ENCODE measurements at places on chromosomes 1 and 21. TPM values are rescaled to one million over a fixed set of nuclear protein-coding genes. Genes with fewer than 3 reads are reported as not detected.
A peak's percentile ranks its signal among the peaks of the same experiment; 100 is the strongest.

KIF17 gene
- total RNA-seq: not detected

HPDL gene
- 2.3 TPM for total RNA-seq

AMY1B gene
- not detected for total RNA-seq

SLC6A9 gene
- total RNA-seq: 8.9 TPM

BGLAP gene
- 17.7 TPM for total RNA-seq

LTN1 gene
- 20.6 TPM for total RNA-seq

BATF3 gene
- 0.88 TPM for total RNA-seq

ALG14 gene
- total RNA-seq: 9.5 TPM

NES gene
- 39.1 TPM for total RNA-seq

LCE3E gene
- total RNA-seq: not detected

- DNase-seq: no peak
These were observed 6.8 kb downstream of the CYP4X1 start for GRCh38 chr1:47030170-47030805.

- peak; percentile 46 for DNase-seq
These were observed 859 bp upstream of the LRRC8B start for GRCh38 chr1:89523572-89524368.

GRCh38 chr1:116259663-116260062 is 113.4 kb upstream of the ATP1A1 start:
- no peak for DNase-seq

GRCh38 chr1:235045034-235045690 is 83.5 kb downstream of the TOMM20 start:
- no peak for DNase-seq

DNA sequence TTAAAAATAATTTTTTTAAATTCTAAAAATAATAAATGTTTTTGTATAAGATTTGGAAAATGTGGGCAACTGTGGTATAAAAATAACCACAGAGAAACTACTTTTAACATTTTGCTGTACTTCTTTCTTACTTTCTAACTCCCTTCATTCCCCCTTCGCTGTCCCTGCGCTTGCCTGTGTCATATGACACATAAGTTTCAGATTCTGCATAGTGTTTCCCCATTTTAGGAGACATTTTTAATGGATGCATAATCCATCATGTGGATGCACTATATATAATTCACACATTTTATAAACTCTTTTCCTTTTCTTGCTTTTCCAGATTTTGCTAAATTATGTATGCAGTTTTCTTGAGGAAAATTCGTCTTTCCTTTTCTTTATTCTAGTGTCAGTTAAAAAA is 16.3 kb downstream of the ATG4C start:
- no peak for DNase-seq

DNA sequence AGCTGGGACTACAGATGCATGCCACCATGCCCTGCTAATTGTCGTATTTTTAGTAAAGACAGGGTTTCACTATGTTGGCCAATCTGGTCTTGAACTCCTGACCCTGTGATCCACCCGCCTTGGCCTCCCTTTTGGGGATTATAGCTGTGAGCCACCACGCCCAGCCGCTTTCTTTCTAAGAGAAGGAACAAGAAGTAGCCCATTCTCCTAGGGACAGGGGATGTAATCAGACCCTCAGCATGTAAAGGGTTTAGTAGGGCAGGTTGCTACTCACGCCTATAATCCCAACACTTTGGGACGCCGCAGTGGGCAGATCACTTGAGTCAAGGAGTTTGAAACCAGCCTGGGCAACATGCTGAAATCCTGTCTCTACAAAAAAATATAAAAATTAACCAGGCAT is 189.7 kb downstream of the TOMM20 start:
- no peak for DNase-seq

DNA sequence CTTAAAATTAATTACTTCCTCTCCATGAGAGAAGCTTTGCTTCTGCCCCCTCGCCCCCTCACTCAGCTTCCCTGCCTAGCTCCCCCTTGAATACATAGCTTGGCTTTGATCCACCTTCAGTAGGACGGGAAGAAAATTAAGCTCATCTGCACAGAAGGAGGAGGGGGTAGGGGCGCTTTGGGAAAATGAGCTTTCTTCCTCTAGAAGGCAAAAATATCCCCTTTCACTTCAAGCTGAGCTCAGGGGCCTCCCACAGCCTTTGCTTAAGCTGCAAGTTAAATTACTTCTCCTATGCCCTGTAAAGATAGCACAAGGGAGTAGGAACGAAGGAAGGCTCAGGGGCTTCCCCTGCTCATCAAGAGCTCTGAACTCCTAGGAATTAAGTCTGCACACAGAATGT is 65.2 kb upstream of the GOLT1A start:
- no peak for DNase-seq

DNA sequence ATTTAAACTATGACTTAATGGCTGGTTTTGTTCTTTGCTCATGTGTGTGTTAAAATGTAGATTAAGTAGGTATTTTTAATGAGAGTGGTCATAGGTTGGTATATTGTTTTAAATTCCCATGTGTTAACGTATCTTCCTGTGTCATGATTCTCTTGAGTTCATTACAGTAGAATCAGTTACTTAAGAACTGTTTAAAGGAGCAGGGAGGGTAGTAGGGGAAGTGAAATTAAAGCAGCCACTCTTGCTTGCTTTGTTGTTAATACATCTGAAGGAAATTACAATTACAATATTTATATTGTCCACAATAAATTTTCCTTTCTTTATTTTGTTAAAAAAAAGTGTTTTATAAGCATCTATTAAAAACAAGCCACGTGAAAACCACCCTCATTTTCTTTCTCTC is 119.2 kb upstream of the KIAA1614 start:
- no peak for DNase-seq

- no peak for DNase-seq
These were observed 87.0 kb downstream of the NRIP1 start for GRCh38 chr21:14977814-14978213.

- no peak for DNase-seq
These were observed 65.4 kb upstream of the ESRRG start for GRCh38 chr1:216788671-216789070.

GRCh38 chr1:221786647-221787046 is 44.8 kb upstream of the DUSP10 start:
- DNase-seq: no peak

DNA sequence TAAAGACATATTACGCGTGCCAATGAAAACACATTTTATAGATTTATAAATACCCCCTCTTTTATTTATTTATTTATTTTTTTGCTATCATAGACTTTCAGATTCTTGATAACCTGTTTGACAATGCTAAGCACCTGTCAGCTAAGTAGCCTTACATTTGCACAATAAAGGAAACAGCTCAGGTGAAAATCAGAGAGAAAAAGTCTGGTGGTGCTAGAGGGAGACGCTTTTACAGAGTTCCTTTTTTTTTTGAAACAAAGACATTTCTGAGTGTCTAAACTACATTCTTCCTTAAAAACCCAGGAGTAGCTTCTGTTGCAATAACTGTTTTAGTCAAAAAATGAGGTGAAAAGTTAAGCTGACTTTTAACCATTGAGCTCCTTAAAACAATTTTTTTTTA is 1611.6 kb downstream of the NCAM2 start:
- DNase-seq: no peak

- DNase-seq: peak; percentile 28
These were observed 10.0 kb downstream of the PDPN start for GRCh38 chr1:13593511-13594131.
